ENCODE measurements at places on chromosomes 1 and 21.

DNA sequence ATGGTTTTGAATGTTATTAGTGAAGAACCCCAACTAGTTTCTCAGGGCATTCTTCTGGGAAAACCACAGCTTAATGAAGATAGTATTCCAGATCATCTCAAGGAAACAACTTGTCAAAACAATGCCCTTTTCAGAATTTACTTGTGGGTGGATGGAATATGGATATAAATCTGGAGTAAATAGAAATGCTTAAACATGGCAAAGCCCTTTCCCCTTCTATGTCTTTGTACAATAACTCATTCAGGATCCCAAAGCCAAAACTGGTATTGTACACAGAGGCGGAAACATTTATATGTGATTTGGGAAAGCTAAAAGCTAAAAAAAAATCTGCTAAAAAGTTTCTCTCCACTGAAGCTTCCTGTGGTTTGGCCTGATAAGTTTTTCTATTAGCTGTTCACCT, 55.5 kb upstream of the RGS5 start:
- DNase-seq, result no peak

DNA sequence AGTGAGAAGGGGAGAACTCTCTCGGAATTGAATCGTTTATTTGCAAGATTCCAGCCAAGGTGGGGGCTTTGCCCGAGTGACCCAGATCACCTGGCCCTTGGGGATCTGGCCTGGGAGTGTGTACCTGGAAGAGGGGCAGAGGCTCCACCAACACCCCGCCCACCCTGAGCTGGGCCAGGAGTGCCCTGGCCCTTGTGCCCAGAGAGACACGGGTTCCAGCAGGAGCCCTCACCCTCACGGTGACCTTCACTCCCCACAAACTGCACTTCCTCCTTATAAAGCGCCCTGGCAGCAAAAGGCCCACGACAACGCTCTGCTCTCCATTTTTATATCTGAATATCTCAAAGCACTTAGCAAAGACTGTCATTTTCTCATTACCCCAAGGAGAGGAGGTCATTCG, 16.6 kb downstream of the CASZ1 start:
- no peak for DNase-seq

GRCh38 chr1:47682786-47683350, 245.0 kb downstream of the FOXD2 start:
- DNase-seq, result peak; percentile 33

DNA sequence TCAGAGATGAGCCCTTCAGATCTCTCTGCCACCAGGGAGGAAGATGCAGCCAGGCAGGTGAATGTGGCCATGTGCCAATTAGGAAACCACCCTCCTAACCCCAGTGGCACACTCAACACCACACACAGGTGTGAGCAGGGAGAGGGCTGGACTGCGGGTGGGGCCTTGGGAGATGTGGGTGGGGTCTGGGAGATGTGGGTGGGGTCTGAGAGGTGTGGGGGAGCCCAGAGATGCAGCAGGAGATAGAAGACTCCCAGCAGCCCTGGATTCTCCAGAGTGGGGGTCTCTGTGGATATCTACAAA, 43.2 kb upstream of the COL6A1 start:
- DNase-seq, result no peak

- DNase-seq, result no peak
Measured at GRCh38 chr1:42670425-42670824, 11.8 kb upstream of the YBX1 start.
